ENCODE measurements at places on chromosomes 4 and X.

- no peak for DNase-seq
Observed at GRCh38 chrX:12548746-12549145, 242.5 kb upstream of the PRPS2 start.

- DNase-seq = no peak
Observed at GRCh38 chrX:105882581-105883275, 60.4 kb downstream of the NRK start.

DNA sequence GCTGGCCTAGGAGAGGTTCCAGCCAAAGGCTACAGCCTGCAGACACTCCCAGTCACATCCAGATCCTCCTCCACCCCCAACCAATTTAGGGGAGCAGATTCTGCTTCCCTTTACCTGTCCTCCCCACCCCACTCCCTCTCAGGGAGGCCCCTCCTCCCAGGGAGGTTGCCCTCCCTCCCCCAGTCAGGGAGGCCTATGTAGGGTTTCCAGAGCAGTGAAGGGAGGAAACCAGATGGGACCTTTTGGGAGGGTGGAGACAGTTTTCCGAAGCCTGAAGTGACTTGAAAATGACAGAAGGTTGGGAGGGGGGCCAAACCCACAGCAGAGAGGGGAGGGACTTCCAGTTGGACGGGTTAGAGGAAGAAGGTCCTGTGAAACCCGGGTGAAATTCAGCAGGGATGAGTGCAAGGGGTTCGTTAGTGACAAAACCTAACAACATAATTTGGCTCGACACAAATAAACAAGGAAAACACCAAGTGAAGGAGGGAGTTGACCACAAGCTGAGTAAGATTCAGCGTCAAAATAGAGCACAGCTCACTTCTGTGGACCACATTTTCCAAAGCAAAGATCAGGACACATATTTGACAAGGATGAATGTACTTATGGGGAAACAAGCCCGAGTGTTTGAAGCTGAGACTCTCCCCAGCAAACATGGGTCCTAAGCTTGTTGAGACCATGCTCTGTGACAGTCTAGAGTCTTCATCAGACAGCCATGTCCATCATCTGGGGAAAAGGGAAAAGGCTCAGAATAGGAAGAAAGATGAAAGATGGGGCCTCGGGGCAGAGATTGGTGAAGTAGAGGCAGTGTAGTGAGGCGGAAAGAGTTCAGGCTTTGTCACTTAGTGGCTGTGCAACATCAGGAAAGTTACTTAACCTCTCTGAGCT, 46.4 kb downstream of the PRPS1 start:
- peak; percentile 86 for DNase-seq

DNA sequence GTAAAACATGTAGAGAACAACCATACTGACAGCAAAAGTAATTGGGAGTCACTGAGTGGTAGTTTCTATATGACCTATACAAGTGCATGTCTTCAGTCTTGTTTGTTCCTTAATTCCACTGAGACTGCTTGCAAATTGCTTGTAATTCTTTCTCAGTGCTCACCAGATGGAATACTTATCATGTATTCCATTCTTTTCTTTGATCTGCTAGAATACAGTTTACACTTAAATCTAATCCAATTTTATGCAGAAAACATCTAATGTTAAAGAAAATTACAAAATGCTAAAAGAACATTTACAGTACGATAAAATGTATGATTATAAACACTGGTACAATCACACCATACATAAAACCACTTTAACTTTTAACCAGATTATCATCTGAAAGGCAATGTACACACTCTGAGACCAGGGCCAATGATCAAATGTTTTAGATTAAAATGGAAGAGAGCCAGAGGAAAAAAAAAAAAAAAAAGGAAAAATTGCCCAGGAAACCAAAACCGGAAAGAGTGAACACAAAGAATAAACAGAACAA, 741.4 kb downstream of the FAT4 start:
- no peak for DNase-seq

- DNase-seq = no peak
Observed at GRCh38 chr4:82954212-82954611, 53.7 kb downstream of the THAP9 start.

DNA sequence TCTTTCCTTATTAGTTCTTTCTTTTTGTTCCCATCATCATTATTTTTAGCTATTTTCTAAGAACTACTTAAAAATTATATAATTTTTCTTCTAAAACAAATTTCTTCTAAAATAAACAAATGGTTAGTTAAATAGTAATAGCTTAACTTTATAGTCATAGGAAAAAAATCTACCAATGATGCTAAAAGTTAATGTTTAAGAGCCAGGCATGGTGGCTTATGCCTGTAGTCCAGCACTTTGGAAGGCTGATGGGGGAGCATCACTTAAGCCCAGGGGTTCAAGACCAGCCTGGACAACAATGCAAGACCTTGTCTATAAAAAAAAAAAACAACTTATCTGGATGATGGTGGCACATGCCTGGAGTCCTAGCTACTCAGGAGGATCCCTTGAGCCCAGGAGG, 127.1 kb upstream of the ANXA3 start:
- no peak for DNase-seq

DNA sequence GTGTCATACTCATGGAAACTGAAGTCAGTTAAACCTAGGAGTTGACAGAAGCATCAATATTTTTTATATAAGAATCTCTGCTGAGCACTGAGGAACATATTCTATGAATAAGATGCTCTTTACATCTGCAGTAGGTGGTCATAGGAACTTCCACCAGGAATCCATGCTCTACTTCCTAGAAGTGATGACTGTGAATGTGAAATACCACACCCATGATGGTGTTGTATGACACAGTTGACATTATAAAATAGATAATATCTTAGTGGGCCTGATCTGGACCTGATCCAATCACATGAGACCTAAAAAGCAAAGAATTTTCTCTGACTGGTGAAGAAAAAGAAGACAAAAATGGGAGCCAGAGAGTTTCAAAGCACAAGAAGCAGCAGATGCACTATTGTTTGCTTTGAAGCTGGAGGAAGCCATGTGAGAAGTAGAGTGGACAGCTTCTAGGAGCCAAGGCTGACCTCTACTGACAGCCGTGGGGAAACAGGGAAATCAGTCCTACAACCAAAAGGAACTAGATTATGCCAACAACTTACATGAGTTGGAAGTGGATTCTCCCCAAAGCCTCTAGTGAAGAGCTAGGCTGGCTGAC, 68.6 kb upstream of the HS3ST1 start:
- no peak for DNase-seq

DNA sequence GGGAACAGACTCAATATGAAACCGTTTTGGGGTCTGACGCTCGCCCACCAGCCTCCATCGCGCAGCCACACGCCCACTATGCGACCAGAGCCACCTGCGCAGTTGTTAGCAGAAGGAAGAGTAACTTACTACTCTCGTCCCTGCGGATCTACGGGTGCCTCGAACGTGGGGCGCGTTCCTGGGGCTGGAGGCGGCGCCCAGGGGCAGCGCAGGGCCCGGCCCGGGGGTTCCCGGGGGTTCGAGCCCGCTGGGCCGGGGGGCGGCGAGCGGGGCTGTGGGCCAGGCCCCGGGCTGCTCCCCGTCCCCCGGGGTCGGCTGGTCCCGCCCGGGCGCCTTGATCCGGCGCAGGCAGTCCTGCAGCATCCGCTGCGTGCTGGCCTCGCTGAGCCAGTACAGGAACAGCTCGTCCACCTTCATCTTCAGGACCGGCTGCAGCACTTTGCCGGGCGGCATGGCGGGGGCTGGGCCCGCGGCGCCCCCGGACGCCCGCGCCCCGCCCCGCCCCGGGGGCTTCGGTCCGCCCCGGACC, 404 bp downstream of the PPP2R3B start:
- no peak for DNase-seq

DNA sequence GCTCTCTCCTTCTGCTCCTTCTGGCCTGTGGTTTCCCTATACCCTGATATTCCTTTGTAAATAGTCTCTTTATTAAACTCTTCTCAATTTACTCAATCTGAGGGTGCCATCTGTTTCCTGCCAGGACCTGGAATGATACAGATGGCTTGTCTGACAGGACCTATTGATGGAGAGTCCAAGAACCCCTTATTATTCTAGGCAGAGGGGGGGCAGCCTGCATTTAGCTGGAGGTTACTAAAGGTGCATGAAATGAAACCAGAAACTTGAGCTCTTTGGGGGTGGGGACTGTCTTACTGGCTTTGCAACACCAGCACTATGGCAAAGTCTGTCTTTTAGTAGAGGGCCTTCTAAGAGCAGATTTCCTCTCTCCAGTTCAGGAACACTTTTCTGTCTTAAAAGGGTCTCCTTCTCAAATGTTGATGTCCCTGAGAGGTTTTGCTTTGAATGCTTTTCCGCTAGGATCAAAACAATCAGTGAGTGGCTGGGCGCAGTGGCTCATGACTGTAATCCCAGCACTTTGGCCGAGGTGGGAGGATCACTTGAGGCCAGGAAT, 162.5 kb upstream of the MED14 start:
- no peak for DNase-seq

- no peak for DNase-seq
Observed at GRCh38 chrX:87475793-87476192, 41.8 kb upstream of the KLHL4 start.

- DNase-seq = no peak
Observed at GRCh38 chr4:176789955-176790354, 2.8 kb downstream of the VEGFC start.

GRCh38 chr4:68589790-68590189, 13.7 kb upstream of the UGT2B17 start:
- DNase-seq = no peak

GRCh38 chrX:39931529-39932282, 166.1 kb downstream of the BCOR start:
- no peak for DNase-seq

GRCh38 chr4:89586864-89587263, 250.1 kb downstream of the SNCA start:
- no peak for DNase-seq

DNA sequence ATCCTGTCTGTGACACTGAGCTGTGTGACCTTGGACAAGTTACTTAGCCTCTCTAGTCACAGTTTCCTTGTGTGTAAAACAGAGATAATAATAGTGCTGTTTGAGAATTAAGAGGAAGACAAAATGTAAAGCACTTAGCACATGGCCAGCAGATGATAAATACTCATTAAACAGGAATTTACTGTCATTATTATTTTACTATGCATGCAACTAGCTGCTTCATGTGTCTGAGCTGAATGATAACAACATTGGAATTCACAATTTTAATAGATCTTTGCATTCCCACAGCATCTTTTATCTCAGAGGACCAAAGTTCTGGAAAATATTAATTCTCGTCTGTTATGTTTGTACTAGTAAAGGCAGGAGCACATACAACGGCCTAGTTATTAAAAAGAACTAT, 79.2 kb upstream of the TET2 start:
- DNase-seq = no peak

- DNase-seq = no peak
Observed at GRCh38 chr4:10092481-10093270, 23.9 kb downstream of the WDR1 start.

DNA sequence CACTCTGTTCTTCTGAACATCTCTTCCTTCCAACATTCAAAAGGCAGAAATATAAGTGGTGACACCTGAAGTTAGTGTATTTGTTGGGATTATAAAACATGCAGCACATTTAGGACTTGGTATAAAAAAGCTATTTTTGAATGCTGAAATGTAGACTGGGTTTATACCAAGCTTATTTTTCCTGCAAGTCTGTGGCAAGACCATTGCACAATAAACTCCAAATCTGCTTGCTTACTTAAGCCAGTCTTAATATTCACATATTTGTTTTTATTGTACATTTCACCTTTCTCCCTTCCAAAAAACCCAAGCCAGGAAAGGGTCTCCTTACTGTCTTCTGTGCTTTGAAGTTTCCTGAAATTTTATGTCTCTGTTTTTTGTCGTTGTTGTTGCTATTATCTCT, 63.7 kb downstream of the FHIP1A start:
- no peak for DNase-seq

DNA sequence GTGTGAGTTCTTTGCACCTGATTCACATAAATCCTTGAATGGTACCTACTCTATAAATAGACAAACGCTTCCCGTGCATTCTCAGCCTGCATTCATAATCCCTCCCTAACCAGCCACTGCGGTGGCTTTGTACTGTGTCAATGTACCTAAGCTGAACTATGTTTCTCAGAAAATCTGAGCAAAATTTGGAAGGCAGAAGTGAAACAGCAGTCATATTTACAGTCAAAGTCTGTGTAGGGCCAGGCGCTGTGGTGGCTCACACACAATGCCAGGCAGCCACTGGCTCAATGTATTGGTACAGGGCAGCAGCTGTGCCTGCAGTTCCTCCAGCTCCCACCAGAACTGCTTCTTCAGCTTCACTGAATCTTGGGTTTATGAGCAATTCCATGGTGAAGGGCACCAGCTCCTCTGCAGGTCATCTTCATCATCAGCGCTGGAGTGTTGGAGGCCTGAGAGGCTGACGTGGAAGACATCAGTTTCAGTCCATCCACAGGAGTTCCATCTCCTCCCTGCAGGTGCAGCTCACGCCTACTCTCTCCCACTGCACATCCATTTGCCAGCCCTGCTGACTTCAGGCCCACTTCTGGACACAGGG, 32.3 kb upstream of the IRF2 start:
- DNase-seq = peak; percentile 10

DNA sequence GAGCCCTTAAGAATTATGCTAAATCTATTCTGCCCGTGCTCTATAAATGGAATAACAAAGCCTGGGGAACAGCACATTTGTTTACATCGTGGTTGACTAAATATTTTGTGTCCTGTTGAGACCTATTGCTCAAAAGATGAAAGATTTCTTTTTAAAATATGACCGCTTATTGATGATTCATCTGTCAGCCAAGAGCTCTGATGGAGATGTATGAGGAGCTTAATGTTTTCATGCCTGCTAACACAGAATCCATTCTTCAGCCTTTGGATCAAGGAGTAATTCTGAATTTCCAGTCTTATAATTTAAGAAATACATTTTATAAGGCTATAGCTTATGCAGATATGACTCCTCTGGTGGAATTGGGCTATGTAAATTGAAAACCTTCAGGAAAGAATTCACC, 271.3 kb upstream of the FAT4 start:
- no peak for DNase-seq

- no peak for DNase-seq
Observed at GRCh38 chrX:151227627-151228026, 51.2 kb downstream of the GPR50 start.

DNA sequence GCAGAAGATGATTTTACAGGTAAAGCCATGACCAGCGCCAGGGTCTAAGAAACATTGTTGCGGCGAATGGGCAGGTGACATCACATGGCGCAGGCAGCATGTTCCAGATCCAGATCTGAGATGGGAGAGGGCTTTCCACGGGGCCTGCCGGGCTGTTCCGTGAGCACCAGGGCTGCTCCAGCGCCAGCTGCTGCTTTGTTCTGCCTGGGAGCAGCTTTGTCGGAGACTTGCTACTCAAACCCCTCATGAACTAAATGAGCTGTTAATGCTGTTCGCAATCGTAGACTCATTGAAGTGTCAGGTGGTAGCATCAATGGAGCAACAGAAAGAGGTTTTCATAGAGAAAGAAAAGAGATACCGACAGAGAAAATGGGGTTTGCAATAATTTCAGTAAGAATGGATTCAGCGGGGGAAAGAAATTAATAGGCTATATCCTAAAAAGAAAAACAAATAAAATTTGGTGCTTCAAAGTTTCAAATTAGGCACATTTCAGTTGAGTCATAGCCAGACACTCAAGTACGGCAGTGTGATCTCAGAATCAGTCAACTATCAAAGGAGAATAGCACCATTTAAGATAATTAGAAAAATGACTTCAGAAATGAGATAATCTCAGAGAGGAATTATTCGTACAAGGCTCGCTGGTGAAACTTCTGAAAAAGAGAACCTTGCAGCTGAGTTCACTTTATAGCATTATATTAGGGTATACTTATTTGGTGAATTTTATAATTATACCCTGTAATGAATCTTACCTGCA, 23.9 kb downstream of the SORBS2 start:
- no peak for DNase-seq
